ENCODE measurements at places on chromosomes 11 and 22.
A peak's percentile ranks its signal among the peaks of the same experiment; 100 is the strongest.

- DNase-seq = no peak
These were observed 873 bp downstream of the GPHA2 start for GRCh38 chr11:64934682-64935358.

GRCh38 chr11:107785401-107785800, 73.2 kb downstream of the SLC35F2 start:
- peak; percentile 25 for DNase-seq

- DNase-seq = no peak
These were observed 32.9 kb downstream of the RPL27A start for GRCh38 chr11:8715501-8715900.

GRCh38 chr11:70645537-70645936, 247.2 kb downstream of the CTTN start:
- no peak for DNase-seq

DNA sequence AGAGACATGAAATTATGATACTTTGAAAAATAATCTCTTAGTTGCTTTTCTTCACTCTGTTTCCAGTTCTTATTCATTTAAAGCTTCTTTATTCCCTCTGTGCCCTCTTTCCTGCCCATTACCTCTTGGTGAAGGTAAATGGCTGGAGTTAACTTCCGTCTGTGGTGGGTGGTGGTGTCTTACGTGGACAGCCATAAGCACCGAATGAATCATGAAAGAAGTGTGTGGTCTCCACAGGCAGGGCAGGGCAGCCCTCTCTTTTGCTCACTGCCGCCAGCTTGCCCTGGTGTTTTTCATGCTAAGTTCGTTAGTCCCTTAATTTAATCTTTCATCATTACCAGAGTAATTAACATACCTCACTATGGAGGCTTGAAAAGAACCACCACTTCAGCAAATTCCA, 98.7 kb upstream of the SORL1-AS1 start:
- DNase-seq = no peak

GRCh38 chr22:24144778-24145085, 36.6 kb upstream of the SUSD2 start:
- no peak for DNase-seq

GRCh38 chr11:35619116-35619854, 1.0 kb downstream of the FJX1 start:
- DNase-seq = peak; percentile 77
